ENCODE measurements at places on chromosomes 2 and 18.

DNA sequence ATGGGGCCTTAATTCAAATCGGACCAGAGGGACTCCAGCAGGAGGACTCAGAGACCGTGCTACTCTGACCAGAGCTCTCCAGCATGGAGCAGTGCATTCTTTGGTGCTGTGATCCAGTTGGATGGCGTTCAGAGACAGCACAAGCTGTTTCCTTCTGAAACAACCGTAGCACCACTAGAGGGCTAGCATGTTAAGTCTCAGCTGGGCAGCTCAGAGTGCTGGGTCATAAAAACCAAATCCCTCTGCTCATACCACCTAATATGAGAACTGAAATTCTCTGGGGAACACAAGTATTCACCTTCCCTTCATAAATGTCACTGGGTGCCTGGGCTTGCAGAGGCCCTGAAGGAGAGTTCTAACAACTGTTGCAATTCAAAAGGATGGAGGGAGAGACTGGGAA lies 97.7 kb upstream of the TFCP2L1 start:
- DNase-seq, result no peak

DNA sequence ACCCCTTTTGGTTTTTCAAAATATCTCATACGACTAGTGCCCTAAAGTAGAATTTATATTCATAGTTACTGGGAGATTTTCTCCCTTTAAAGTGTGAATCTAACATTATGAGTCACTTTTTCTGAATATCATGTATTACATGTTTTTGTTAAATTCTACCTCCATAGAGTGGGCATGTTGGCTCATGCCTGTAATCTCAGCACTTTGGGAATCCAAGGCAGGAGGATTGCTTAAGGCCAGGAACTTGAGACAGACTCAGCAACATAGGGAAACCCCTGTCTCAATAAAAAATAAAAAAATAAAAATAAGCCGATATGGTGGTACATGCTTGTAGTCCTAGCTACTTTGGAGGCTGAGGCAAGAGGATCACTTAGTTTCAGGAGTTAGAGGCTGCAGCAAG lies 45.3 kb upstream of the UNC80 start:
- no peak for DNase-seq

DNA sequence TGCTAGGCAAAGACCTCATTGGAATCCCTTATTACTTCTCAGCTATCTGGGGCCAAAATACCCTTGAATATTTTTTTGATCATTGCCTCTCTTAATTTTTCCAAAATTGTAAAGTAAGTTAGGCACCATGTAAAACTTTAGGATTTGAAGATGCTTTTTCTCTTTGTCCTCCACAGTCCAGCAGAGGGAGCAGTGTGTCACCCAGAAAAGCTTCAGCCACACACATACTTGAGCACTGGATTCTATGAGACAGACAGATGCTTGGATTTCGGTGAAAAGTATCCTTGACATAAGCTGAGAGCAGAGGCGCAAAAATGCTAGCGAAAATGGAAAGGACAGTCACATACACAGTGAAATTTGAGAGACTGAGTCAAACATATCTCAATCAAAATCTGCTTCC lies 74.7 kb upstream of the KCNJ3 start:
- no peak for DNase-seq

DNA sequence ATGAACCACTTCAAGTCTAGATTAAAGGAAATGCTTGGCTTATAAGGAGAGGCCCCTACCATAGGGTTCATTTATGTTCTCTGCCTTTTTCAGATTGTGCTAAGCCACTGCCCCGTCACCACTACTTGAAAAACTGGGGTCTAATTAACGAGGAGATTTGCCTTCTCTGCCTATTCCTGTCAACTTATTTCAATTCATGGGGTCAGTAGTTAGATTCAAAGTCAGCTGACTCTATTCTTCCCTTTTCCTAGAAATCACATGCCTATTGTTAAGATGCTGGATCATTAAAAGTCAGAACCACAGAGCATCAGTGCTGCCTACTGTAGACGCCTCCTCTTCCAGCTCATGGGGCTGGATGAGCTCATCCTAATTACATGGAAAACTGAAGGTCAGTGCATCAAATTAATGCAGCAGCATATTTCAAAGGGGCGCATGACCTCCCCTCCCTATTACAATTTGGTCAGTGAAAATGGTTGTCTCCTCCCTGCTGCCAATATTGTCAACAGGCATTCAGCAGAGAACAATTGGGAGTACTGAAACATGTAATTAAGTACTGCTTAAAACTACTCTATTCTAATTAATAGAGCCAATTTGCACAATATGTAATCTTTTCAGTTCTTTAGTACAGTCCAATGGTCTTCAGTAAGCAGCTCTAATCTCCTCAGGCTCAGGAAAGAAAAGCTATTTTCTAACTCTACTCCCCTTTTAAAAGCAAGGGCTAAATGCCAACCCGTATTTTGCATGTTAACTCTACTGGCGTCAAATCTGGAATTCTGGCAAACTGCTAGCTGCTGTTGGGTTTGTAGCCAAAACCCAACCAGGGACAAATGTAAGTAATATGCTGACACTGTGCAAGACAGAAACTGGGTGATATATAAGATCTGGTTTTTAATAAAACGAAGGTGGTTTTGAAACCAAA lies 117.4 kb upstream of the ITGB6 start:
- no peak for DNase-seq

- no peak for DNase-seq
Measured at GRCh38 chr2:62185475-62186155, 10.3 kb upstream of the B3GNT2 start.

Measured in SHP77 treated with DMSO at 0.1 percent for 48 hours (cell line).